ENCODE measurements at places on chromosomes 12 and 14.

- no peak for DNase-seq
Measured at GRCh38 chr12:18483698-18484325, 222.5 kb downstream of the PIK3C2G start.

DNA sequence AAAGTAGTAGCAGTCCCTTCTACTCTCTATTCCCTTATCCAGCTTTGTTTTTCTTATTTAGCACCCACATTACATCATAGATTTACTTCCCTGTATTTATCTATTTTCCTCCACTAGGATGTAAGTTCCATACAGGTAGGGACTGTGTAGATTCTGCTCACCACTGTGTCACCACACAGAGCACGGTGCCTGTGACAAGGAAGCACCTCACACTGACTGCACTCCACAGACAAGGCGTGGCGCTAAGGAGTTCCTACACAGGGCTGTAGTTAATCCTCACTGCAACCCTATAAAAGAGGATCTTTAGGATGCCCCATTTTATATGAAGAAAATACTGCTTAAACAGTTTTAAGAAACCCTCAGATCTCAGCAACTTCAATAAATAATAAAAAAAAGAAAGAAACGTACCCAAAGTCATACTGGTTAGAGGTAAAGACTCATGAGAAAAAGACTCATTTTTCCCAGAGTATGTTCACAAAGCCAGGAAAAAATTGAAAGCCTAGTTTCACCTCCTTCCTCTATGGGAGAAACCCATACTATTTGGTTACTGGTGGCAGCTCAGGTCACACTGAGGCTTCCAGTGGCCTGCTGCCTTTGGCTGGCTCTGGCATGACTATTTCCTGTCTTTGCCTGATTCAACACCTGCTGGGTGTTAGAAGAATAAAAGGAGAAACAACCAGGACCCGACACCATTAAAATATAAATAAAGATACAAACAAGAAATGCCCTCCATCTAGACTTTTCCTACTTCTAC is 36.9 kb downstream of the RAD9B start:
- no peak for DNase-seq

GRCh38 chr14:68695326-68695768 is 97.5 kb downstream of the ZFP36L1 start:
- no peak for DNase-seq

DNA sequence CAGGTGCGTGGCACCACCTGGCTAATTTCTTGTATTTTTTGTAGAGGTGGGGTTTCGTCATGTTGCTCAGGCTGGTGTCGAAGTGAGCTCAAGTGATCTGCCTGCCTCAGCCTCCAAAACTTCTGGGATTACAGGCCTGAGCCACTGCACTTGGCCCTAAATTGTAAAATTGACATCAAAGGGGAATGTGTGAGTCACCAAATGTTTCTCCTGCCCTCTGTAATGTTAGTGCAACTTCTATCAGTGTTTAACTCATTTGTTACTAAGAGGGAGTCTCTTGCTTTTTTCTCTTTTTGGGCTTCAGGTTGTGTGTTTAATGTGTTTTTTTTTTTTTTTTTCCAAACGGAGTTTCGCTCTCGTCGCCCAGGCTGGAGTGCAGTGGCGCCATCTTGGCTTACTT is 2.3 kb downstream of the TULP3 start:
- no peak for DNase-seq

DNA sequence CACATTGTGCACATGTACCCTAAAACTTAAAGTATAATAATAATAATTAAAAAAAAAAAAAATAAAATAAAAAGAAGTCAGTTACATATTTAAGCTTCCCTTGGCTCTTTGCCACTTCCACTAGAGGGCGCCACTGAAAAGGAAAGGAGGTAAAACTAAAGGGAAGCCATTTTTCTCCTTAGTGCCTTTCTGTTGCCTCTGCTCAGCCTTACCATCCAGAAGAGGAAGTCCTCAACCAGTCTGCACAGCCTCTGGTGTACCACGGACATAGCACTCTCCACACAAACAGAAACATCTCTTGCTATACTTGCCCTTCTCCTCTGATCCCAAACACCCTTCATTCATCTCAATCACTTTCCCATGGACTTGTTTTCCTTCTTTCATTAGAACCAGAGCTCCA is 169.0 kb upstream of the EEA1 start:
- DNase-seq: peak; percentile 10

GRCh38 chr12:128817111-128818015 is 6.4 kb downstream of the SLC15A4 start:
- no peak for DNase-seq

- DNase-seq: peak; percentile 56
Measured at GRCh38 chr12:7162691-7163114, 26.8 kb upstream of the PEX5 start.

DNA sequence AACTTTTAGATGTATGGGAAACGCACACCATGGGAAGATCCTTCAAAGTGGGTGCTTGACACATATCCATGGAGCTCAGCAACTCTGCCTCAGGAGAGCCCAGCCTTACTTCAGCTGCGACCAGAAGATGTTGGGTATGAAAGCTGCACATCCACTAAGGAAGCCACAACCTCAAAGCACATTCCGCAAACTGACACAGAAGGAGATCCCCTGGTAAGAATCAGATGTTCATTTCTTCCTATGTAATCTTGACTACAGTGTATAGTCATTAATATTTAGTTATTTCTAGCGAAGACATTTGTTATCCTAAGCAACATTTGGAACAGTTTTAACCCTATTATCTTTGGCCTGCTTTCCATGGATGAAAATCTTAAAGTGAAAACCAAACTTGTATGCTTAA is 374.2 kb downstream of the NAV3 start:
- DNase-seq: no peak

DNA sequence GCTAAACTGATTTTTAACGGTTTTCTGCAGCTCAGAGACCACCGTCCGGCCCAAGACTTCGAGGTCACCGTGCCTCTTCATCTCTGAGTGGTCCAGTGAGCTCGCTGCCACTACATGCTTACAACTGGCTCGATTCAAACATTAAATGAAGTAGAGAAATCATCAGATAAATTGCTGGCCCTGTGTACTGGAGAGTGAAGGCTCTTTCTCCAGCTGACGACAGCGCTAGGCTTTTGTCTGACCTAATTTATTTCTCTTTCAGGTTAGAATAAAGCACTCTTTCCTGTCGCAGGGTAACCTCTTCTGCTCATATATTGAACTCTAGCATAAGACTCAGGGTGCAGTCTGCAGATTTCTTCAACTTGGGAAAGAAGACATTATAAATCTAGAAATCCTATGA is 6.4 kb downstream of the BCL11B start:
- no peak for DNase-seq

DNA sequence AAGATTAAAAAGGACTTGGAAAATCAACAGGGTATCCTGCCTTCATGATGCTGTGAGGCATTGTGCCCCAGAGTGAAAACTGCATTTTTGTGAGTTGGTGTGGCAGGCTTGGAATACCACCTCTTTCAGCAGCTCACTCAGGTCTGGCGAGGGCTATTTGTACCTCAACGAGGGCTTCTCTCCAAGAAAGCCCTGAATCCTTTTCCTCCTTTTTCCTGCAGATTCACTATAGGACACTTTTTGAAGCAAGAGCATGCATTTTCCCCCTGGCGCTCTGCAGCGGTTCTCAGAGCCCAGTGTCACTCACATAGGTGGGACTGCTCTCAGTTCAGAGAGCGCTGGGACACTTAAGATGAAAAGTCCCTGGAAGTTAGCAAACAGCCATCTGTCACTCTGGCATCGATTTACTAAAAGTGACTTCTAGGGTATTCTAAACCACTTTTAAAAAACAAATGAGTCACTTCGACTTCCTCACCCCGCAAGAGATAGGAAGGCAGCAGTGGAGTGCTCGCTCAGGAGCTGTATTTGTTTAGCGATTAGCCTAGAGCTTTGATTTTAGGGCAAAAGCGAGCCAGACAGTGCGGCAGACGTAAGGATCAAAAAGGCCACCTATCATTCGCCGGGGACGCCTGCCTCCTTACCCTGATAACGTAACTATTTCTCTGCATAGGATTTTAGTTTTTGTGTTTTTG is 782 bp upstream of the LGR5 start:
- no peak for DNase-seq

GRCh38 chr14:91607322-91608047 is 97.4 kb upstream of the PPP4R3A start:
- no peak for DNase-seq

- no peak for DNase-seq
Measured at GRCh38 chr14:23375527-23376251, 1.2 kb upstream of the CMTM5 start.

DNA sequence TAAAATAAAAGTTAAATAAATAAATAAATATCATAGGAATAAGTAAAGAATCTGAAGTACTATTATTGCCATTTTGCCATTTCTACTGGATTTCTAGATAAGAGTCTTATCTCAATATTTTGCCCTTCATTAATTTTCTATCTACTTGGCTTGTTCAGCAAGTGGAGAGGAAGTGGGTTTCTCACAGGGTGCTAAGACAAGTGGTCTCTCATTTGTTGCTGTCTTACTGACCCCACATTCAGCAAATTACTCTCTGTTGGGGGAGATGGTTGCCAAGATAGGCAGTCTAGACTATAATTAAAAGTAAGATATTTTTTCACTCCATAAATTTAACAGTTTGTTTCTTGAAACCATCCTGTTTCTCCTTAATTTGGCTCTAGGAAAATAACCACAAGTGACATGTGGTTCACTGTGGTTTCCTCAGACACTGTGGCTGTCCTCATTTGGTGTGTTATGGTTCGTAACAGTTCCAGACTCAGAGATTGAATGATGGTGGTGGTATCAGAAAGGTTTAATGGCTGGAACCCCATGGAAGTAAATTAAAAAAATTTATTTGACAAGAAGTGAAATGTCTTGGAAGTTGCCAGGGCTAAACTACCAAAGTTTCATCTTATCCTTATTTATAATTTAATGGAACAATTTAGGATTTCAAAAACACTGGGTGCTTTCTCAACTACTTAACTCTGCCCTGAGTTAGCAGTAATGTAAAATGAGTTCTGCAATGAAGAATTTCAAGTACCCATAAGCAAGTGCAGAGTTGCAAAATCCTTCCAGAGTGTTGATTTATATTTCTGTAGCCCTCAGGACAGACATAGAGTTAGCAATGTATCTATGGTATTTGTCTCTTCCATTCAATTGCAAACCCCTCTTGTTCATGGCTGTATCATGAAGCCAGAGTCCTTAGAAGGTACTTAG is 214.8 kb downstream of the MSRB3 start:
- no peak for DNase-seq

GRCh38 chr12:3320881-3321509 is 170.0 kb upstream of the PRMT8 start:
- no peak for DNase-seq

DNA sequence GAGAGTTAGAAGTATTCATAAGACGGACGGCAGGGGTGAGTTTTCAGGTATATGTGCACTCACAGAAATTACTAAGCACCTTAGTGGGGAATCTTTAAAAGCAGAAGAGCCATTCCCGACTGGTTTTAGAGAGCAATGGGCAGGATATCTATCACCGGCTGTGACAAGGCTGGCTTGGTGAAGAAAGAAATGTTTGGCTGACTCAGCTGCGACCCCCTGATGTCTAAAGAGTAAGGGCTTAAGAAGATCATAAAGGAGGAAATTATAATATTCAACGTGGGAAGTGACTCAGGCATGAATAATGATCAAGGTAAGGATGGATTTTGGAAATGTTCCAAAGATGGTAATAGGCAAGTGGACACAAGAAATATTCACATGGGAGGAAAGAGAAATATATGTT is 407.6 kb downstream of the TMEM132D start:
- DNase-seq: no peak

DNA sequence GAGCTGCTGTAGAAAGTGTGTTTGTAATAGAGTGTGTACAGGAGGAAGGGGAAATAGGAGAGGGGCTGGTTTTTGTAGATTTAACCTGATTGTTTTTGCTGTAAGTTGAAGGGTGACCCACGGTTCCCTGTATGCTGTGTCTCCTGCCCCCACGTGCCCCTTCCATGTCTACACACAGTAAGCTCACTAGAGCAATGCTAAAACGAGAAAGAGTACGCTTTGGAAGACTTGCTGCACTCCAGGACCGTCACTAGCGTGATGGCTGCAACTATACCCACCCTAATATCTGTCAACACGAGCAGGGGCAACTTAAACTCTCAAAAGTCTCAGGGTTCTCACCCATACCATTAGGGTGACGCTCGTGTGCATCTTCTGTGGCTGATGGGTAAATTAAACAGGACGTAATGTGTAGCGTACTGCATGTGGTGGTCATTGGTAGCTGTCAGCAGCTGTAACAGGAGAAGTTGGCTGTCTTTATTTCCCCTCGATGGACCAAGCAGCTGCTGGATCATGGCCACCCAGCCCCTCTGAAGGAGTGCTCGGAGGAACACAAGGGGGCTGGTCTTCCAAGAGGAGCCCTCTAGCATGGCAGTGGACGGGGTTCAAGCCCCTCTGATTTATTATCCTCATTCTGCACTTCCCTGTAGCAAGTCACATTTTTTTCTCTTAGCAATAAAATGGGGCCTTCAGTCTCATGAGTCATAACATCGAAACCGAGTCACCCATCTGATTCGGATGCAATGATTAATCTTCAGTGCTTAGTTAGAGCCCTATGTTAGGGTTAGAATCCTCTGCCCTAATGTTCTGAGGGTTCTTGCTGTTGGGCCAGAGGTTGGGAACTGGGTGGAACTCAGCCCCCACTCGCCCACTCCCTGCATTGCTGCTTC is 14.0 kb downstream of the CCND2 start:
- DNase-seq: no peak

DNA sequence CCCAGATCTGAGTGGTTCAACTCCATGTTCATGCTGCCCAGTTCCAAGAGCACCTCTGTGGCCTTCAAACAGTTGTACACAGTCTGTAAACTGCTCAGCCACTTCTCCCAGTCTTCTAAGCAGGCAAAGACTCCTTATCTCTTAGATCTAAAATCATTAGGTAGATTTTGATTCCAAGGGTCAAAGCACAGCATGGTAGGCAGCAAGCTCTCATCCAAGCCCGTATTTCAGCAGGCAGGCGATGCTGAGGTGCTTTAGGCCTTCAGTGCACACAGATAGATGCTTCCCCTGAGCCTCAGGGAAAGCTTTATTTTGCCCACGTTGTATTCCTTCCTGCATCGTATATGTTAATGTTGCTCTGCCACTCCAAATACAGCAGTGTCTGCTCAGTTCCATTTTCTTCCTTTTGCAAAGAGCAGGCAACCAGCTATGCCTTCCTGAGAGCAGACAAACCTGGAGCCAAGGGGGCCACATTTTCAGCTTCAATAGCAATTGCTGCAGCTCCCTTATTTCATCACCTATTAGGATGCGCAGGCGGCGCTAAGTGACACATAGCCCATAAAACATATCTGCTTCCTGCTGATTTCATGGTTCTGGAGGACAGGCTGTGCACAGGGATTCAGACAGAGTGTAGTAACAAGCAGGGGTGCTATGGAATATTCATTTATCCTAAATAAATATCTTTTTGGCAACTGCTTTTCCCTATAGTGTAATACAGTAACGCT is 67.5 kb downstream of the ETV6 start:
- DNase-seq: no peak

All from NCI-H187 treated with DMSO at 0.1 percent for 48 hours (cell line).